Activated CD8-positive, alpha-beta memory T cell treated with anti-CD3 and anti-CD28 coated beads, Interleukin-2, amount 10 ng/mL, durations not matched to agents 7 days and 5 days (primary cell): ENCODE measurements at places on chromosomes 5 and 9. TPM values are rescaled to one million over a fixed set of nuclear protein-coding genes. Genes with fewer than 3 reads are reported as not detected.

PIP5K1B gene
- total RNA-seq, result 0.85 TPM

CENPP gene
- 22.8 TPM for total RNA-seq

GRCh38 chr5:89106480-89106879 lies 223.5 kb upstream of the MEF2C start:
- no peaks in the 10 kb centered on the region for H3K27me3 ChIP-seq
- no peaks in the 10 kb centered on the region for H3K36me3 ChIP-seq
- H3K4me3 ChIP-seq, result no peak overlapping the region
- no peak overlapping the region for H3K27ac ChIP-seq
- DNase-seq, result no peak
- no peaks in the 10 kb centered on the region for H3K4me1 ChIP-seq

DNA sequence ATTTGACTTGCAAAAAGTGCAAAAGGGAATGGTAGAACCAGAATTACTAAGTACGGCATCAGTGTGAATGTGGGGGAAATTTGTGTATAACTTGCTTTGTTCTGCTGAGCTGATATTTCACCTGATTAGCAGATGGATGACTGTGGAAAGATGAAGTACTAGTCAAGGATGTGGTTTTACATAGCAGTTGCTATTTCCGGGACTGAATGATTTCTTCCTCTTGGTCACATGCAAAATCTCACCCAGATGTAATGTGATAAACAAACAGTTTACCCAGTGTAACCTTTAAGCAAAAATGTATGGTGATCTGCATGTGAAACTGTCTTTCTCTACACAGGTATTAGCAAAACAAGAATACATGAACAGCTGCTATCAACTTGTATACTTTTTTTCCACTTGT lies 46.1 kb downstream of the DCP2 start:
- no peaks in the 10 kb centered on the region for H3K27me3 ChIP-seq
- H3K4me3 ChIP-seq, result no peak overlapping the region
- H3K4me1 ChIP-seq, result peaks cover 56% of the 10 kb centered on the region
- peaks cover 56% of the 10 kb centered on the region for H3K36me3 ChIP-seq

DNA sequence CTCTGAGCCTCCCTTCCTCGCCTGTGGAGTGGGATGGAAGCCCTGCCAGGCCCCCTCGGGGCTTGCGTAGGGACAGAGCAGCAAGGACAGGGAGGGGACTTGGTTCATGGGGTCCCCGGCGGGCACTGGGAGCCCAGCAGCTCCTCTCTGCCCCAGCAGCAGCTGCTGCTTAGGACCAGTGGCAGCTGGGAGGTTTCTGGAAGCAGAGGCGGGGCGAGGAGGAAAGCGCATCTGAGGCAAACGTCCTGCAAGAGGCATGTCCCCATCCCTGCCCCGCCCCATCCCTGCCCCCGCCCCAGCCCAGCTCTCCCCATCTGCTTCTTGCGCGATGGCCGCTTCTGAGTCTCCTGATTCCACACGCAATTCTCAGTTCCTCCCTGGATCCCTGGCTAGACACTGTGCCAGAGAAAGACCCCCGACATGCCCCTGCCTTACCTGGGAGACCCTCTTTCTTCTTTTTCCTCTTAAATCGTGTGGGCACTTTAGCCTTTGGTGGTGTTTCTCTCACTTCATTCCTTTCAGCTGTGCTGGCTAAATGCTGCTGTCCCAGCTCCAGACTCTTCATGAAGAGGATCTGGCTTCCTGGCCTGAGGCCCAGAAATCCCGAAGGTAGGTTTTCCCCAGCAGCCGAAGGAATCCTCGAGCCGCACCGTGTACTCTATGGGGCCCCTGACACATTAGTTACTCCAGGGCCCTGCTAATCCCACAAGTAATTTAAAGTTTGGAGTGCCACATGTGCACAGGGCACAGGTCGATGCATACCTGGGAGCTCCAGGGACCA lies 4.4 kb upstream of the OR2S2 start:
- no peak for DNase-seq
- H3K36me3 ChIP-seq, result no peaks in the 10 kb centered on the region
- no peak overlapping the region for H3K27ac ChIP-seq
- peaks cover 37% of the 10 kb centered on the region for H3K27me3 ChIP-seq
- H3K4me3 ChIP-seq, result no peak overlapping the region

DNA sequence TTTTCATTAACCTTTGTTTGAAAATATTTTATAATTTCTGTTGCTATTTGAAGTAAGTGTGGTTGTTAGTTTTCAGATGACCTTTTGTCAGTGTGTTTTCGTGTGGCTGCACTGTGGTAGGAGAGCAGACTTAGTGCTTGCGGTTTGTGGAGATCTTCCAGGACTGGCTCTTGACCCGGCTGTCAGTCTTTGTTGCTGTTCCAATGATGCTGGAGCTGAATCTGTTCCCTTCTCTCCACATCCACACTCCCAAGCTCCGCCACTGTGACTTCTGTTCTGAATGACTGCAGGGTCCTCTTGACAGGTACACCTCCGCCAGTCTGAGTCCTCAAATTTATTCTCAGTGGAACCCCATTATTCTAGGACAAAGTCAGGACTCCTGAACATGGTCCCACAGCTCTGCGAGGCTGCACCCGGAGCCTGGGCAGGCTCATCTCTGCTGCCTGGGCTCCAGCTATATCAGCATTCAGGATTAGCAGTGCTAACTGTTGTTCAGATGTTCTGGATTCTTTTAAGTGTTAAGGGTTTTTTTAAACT lies 126.0 kb downstream of the WNK2 start:
- no peak overlapping the region for H3K4me3 ChIP-seq
- DNase-seq, result no peak
- no peaks in the 10 kb centered on the region for H3K36me3 ChIP-seq
- peaks cover 26% of the 10 kb centered on the region for H3K27me3 ChIP-seq
- no peak overlapping the region for H3K27ac ChIP-seq

DNA sequence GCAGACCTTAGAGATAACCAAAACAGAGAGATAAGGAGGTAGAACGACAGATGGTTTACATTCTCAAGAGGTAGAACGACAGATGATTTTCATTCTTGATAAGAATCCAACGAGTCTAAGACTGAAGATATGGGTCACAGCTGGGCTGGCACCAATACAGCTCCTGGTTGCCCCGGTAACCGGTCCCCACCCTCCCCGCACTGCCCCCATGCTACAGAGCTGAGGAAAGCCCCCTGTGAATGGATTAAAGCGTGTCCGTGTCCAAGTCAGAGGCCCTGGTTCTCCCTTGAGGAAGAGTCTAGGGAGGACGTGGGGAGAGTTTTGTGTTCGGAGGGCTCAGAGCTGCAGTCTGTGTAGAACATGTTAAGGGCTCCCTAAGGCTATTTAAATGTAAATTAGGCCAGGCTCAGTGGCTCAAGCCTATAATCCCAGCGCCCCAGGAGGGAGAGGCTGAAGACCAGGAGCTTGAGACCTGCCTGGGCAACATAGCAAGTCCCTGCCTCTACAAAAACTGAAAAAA lies 8.1 kb downstream of the IDNK start:
- no peak overlapping the region for H3K4me3 ChIP-seq
- H3K4me1 ChIP-seq, result no peaks in the 10 kb centered on the region
- no peak overlapping the region for H3K27ac ChIP-seq
- no peaks in the 10 kb centered on the region for H3K27me3 ChIP-seq
- H3K36me3 ChIP-seq, result peaks cover 9% of the 10 kb centered on the region
